Stimulated activated CD4-positive, alpha-beta T cell treated with anti-CD3 and anti-CD28 coated beads, Interleukin-4, amount 100 ng/mL, for 1 hour (primary cell): ENCODE measurements at places on chromosomes 12 and 14.

DNA sequence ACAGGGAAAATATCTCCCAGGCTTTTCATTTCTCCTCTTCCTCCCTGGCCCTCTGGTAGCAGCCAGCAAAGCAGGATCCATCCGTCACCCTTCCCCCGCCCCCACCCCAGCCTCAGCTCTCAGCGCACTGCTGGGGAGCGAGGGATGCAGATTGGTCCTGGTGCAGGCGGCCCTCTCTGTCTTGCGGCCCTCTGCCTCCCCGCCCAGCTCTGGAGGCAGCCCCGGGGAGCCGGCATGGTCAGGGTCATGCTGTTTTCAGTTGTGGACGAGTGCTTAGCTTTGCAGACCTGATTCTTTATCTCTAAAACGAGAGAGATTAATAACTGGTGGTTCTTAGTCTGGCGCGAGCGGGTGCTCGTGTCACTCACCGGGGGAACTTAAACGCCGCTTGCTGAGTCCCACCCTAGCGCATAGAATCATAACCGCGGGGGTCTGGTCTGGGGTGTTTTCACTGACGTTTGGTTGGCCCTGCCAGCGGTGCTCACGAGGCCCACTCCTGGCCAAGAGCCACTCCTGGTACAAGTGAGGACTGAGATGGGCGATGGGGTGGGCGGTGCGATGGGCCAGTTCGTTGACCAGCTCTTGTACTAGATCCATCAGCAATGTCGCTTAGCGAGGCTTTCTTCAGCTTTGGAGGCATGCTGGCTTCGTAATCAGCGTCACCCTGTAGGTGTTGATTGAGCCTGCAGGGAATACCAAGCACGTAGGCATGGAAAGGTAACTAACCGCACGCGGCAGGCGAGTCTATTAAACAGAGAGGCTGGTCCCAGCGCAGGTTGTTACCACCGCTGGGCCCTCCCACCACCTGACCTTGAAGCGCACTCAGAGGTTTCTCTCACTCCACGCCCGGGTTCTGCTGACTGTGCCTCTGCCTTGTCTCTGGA is 95.2 kb downstream of the TSPAN9 start:
- DNase-seq, result no peak

DNA sequence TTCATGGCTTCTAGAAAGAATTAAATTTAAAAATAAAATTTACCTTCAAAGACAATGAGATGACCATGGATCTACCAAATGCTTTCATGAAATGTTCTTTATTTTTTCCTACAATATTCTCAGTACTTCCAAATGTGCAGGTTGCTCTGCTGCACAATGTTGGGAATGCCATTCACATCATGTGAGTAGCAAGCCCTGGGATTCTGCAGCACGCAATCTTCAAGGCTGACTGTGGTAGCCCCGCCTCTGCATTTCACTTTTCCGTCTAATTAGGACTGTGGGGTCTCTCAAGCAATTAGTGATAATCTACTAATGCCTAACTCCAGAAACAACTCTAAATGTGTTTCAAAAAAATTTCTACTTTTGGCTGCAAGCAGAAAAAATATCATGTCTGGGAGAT is 13.7 kb upstream of the NTN4 start:
- DNase-seq, result no peak

GRCh38 chr12:21552635-21553328 is 26.7 kb downstream of the SPX start:
- no peak for DNase-seq

DNA sequence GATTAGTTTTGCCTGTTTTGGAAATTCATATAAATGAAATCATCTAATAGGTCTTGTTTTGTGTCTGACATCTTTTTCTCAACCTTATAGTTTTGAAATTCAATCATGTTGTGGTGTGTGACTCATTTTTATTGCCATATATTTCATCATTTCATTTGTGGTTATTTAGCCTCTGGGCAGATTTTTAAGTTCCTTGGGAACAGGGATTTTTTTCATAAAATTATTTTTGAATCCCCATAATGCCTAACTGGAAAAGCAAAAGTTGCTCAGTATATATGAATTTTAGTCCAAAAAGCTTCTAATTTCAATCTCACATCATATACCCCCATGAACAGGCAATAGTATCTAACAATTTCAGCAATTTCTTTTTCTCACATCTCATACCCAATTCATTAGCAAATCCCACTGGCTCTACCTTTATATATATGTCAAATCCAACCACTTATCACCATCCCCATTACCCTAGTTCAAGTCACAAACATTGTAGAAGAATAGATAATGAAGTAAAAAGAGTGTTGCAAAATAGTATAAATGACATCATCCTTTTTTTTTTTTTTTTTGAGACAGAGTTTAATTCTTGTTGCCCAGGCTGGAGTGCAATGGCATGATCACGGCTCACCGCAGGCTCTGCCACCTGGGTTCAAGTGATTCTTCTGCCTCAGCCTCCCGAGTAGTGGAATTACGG is 2.6 kb upstream of the OR6J1 start:
- DNase-seq, result no peak

- DNase-seq, result no peak
Observed at GRCh38 chr14:33938131-33938949, 12.5 kb downstream of the EGLN3 start.

DNA sequence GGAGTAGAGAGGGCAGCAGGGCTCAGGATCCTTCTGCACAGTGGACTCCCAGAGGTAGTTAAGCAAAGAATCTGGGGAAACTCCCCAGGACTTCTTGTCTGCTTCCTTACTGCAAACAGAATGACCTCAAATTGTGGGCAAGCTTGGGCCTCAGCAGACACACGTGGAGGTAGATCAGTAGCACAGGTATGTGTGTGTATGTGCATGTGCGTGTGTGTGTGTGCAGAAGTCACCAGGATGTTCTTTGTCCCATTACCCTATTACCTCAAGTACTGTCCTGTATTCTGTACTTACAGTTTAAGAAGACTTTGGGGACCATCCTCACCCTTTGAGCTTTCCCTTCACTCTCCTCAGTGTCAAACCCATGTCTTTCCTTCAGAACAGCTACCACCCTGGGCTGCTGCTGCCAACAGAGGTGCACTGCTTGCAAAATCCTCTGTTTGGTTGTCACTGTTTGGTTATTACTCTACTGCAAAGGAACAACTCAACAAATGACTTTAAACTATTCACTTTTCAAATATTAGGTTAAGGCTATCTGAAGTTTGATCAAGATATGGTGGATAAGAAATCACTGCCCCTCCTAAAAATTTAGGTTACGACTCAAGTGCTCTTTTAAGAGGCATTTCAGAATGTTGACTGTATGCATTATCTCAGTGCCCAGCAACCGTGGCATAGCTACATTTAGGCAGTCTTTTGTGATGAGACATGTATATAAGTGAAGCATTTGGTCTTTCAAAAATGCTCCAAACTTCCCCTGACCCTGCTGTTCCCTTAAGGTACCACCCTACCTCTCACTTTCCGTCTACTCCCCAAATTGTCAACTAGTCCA is 78.2 kb upstream of the MBIP start:
- DNase-seq, result no peak

- DNase-seq, result no peak
Observed at GRCh38 chr12:120791669-120792176, 66.1 kb downstream of the ACADS start.

DNA sequence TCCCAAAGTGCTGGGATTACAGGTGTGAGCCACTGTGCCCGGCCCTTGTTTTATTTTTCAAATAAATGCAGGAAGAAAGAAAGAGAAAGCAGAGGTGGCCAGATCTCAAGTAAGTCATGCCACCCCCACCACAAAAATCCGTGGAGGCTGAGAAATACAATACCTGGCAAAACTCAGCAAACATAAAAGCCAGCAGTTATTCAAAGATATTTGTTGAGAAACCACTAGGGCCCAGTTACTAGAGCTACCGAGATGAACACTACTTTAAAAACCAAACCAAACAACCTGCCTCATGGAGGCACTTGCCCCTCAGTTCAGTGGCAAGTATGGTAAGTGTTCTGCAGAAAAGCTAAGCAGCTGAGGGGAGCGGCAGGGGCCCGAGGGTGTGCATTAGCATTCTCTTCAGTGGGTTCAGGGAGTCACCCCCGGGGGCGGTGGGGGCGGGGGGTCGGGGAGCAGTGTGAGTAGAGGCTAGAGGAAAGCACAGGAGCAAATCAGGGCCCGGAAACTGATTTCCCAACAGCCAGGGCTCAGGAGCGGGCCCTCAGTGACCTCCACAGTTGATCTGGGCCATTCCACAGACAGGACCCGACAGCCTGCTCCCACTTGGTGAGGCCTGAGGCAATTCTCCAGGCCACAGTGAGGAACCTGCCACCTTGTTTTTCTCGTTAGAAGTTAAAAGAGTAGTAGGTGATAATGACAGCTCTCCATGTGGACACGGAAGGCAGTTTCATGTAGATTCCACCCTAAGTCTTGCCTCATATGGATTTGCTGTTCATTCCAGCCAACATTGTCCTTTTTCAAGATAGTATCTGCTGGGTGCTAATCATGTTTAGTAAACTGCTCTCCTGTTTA is 8.6 kb downstream of the EVL start:
- DNase-seq, result peak; percentile 28

GRCh38 chr14:22888662-22889061 is 5.6 kb downstream of the REM2 start:
- DNase-seq, result no peak

DNA sequence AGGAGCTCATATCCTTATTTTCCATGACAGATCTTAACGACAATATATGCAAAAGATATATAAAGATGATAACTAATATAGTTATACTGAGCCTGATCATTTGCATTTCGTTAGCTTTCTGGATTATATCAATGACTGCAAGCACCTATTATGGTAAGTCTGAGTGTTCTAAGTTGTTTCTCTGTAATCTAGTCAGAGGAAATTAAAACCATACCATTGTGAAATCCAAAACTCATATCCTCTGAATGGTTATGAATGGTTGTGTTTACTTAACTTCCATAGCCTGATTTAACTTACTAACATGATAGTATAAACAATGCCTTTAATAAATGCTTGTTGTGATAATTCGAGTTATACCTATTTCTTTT is 760 bp downstream of the TMEM19 start:
- DNase-seq, result no peak

- no peak for DNase-seq
Observed at GRCh38 chr12:105483691-105484090, 153.2 kb downstream of the C12orf75 start.

DNA sequence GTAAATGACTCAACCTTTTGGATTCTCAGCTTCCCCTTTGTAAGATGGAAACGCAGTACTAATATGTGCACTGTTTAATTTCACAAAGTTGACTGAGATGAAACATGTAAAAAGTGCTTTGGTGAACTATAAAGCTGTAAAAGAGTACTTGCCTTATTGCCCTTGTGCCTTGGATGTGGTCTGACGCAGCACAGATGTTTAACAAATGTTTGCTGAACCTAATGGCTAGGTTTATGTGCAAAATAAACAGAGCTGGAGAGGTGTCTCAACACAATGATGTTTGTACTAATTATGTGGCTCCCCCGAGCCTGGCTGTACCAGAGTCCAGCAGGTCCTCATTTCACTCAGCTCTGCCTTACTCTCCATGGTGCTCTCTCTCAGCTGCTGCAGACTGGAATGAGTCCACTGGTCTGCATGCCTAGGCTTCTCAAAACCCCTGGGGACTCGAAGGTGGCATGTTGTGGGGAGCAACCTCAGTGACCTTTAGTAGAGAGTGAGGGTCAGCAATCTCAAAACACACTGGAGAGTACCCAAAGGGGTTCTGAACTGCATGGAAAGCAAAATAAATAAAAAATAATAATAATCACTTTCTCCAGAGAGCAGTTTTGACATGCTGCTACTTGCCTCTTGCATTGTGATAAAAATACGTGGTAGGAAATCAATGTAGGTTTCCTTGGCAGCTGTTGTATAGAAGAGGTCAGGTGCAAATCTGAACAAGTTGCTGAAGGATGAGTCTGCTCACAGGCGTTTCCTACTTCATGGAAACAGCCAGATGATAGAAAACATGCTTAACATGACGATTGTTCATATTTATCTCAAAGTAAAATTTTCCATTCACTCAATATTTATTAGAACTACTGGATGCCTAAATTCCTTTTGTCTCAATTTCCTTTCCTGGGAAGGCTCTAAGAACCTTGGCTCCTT is 8.5 kb upstream of the AMIGO2 start:
- DNase-seq, result no peak

- no peak for DNase-seq
Observed at GRCh38 chr12:98402091-98402490, 113.3 kb upstream of the TMPO start.

- DNase-seq, result no peak
Observed at GRCh38 chr12:72289633-72290032, 17.5 kb downstream of the TRHDE start.

GRCh38 chr12:51442324-51442723 is 17.7 kb downstream of the SLC4A8 start:
- DNase-seq, result no peak

GRCh38 chr12:132066345-132066685 is 77.8 kb downstream of the DDX51 start:
- DNase-seq, result no peak

- no peak for DNase-seq
Observed at GRCh38 chr14:71203306-71203705, 296.0 kb downstream of the PCNX1 start.

DNA sequence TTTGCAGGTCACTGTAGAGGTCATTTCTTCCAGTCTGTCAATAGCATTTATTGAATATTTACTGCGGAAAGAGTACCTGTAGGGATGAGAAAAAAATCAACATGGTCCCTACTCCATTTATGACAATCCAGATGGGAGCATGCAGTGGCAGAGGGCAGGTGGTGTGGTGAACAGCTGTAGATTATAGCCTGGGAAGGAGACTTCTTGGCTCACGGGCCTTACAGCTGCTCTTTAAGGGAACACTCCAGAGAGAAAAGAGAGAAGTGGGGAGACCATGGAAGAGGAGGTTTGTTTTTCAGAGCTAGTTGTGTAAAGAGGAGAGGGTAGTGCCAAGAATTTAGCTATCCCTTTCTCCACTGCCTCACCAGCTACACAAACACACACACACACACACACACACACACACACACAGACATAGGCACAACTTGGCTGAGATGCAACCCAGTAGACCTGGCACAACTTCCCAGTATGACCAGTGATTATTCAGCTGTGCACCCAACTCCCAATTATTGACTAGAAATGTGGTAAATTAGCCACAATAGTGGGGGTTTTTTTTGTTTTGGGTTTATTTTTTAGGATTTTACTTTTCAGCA is 41.0 kb downstream of the GPHB5 start:
- no peak for DNase-seq
